ENCODE measurements at places on chromosomes 1 and 21.

GRCh38 chr1:235720544-235720943 is 71.0 kb upstream of the GNG4 start:
- ATAC-seq: no peak

DNA sequence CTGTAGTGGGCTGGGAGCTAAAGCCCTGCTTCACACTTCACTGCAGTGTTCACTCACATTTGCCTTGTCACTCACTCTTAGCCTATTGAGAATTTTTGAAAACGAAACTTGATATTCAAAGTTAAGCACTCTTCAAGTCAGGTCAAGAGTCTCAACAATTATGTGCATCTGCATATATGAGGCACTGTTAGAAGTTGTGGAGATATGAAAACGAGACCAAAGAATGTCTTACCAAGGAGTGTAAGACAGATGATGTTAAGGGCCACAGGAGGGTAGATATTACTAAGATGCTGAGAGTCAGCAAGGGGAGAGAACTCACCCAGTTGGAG is 64.7 kb upstream of the GJA8 start:
- no peak for ATAC-seq

DNA sequence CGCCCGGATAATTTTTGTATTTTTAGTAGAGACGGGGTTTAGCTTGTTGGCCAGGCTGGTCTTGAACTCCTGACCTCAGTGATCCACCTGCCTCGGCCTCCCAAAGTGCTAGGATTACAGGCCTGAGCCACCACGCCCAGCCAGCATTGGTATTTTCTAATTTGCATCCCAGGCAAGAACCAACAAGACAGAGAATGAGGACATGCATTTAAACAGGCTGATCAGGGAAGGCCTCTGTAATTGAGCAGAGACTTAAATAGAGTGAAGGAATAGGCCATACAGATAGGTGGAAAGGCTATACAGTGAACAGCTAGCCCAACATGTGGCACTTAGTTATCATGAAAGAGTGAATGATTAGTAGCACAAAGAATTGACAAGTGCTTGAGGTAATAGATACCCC is 230.4 kb downstream of the SLC35F3 start:
- ATAC-seq: no peak

- no peak for ATAC-seq
Observed at GRCh38 chr1:195085196-195085595, 1523.0 kb downstream of the KCNT2 start.

DNA sequence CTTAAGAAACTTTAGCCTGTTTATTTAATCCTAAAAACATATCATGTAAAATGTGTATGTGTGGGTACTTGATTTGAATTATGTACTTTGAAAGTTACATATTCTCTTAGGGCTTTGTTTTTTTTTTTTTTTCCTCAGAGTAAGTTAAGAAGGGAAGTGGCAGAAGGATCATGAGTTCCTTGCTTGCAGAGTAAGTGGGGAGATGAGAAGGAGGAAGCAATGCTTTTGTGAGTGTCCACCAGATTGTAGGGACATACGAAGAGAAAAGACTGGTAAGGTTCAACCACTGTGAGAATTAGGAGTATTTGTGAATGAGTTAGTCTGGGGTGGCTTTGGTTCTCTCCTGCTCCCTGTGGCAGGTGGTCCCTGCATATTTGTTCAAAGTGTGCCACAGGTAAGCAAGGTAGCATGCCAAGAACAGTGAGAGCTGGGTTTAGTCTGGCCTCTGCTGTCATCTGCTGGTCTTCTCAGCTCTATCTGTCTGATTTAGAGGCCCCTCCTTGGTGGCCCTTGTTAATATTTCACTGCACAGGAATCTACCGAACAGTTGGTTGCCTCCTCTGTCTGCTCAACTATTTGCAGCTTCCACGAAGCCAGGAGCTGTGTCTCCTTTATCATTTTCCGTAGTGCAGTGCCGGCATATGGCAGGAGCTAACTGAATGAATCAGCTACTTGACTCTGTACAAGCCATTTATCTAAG is 9.5 kb downstream of the DNM3 start:
- ATAC-seq: no peak

DNA sequence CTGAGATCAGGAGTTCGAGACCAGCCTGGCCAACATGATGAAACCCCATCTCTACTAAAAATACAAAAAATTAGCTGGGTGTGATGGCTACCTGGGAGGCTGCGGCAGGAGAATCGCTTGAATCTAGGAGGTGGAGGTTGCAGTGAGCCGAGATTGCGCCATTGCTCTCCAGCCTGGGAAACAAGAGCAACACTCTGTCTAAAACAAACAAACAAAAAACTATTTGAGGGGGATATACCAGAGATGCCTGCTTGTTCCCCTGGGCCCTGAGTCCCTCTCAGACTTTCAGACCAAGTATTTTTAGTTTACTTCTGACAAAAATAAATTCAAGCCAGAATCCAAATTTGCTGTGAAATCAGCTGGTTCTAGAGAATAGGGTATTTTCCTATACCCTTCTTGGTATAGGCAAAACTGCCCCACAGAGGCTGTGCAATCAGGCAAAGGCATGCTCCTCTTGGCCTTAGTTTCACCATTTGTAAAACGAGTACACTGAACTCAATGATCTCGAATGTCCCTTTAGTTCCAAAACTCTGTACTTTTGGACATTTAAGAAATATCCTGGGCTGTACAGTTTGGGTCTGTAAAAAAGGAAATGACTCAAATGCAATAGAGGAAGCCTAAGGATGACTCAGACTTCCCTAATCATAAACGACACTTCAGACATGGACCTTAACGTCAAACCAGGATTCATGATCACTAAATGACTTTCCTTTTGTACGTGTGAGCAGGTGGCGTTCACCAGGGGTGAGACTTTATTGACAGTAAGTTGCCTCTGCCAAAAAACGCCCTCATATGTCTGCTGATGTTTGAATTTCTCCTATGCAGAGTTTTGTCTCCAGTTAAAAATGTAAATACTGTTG is 16.1 kb downstream of the ENSA start:
- ATAC-seq: peak; percentile 68

DNA sequence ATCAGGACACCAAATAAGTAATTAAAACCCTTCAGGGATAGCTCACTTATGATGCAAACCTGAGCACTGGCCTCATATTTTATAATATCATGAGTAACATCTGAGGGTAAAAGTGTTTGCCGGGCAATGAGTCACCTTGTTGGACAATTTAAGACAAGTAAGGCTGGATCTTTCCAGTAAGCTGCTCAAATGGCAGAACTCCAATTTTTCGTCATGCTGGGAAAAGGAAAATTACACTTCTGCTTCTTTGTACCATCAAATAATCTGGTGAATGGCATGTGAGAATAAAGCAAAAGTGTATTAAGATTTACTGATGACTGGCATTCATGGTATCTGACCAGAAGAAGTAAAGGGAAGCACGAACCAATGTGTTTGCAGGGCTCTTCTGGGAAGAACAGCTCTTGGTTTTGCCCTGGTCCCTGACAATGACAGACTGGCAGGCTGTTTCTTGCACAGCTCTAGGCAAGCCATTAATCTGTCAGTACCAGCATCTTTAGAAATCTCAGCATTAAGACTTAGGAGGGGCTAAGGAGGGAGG is 392.2 kb downstream of the VAV3 start:
- ATAC-seq: no peak

- no peak for ATAC-seq
Observed at GRCh38 chr1:81431624-81432000, 369.1 kb upstream of the ADGRL2 start.

DNA sequence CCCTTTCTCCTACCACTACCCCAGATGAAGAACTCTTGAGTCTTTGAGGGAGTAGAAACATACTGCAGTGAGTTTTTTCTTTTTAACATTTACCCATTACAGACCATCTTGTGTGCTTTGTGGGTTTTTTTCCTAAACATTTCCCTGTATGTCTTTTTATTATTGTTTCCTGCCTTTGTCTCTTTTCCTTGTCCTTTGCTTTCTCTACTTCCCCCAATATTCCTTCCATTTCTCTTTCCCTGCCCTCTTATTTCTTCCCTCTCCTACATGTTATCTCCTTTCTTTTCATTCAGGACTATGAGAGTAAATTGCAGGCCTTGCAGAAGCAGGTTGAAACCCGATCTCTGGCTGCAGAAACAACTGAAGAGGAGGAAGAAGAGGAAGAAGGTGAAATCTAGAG is 79.1 kb upstream of the PGD start:
- ATAC-seq: no peak

GRCh38 chr1:197725976-197726375 is 49.3 kb downstream of the DENND1B start:
- no peak for ATAC-seq

GRCh38 chr1:218890451-218890850 is 283.2 kb upstream of the LYPLAL1 start:
- ATAC-seq: no peak

DNA sequence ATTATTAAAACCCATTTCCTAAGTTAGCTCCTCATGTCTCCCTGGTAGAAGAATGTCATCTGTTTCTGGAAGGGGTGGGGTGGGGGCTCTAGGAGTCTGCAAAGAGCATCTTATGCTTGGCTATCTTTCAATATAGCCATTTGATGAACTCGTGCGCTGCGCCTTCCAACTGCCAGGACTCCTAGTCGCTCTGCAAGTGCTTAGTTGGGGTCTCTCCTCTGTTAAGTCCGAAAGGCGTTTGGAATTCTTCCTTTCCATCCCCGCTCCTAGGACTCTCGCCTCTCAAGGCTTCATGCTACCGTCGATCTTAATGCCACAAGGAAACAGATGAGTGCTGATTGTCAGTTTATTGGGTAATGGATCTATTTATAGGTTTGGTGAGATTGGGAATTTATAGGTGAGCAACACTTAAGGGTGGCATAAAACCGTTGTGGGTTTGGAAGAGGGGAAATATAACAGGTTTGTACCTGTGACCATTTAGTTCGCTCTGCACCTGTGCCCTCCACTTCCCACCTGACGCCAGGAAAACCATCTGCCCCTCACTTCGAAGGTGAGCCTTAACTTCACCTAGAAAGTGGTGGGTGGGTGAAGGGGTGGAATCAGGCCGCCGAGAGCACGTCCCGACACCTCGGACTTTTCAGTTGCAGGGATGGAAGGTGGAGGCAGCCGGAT is 1.1 kb downstream of the KCNH1 start:
- no peak for ATAC-seq

DNA sequence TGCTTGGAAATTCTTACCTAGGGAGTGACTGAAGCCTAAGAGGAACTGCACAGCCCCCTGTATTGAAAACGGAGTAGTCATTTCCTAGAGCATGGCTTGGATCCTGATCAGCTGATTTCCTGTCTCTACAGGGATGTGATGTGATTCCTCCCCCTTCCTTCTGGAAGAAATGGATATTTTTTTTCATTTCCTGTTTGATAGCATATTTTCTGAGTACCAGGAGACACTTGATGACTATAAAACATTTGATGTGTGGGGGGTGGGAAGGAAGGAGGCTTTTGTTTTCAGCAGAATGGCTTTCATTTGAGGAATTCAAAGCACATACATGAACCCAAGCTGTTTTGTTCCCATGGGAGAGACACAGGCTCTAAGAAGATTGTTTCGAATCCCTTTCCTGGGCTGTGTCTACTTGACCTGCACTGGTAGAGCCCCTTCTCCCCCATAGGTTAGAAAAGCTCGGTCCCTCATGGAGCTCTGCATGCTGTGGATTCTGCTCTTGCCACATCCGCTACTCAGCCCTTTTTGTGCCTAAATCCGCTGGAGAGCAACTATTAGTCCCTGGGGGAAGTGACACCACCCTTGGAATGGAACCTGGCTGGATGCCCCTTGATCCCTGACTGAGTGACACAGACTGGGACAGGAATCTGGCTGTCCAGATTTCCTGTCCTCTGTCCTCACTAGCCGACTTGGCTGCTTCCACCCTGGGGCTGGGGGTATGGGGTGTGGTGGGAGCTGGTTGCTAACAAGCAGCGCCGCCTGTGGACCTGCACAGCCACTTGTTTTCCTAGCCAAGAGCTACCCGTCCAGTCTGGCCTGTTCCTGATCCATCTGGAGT is 71.8 kb upstream of the MACF1 start:
- no peak for ATAC-seq

DNA sequence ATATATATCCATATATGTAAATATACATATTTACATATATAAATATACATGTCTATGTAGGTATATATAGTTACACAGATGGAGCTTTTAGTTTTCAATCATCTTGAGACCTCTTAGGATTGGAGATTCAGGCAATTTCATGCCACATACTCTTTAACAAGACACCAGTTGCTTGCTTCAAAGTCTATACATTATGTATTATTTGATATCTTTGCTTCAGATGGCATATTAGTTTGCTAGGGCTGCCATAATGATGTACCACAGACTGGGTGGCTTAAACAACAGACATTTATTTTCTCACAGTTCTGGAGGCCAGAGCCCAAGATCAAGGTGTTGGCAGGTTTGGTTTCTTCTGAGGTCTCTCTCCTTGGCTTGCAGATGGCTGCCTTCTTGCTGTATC is 14.1 kb upstream of the C1orf87 start:
- no peak for ATAC-seq

DNA sequence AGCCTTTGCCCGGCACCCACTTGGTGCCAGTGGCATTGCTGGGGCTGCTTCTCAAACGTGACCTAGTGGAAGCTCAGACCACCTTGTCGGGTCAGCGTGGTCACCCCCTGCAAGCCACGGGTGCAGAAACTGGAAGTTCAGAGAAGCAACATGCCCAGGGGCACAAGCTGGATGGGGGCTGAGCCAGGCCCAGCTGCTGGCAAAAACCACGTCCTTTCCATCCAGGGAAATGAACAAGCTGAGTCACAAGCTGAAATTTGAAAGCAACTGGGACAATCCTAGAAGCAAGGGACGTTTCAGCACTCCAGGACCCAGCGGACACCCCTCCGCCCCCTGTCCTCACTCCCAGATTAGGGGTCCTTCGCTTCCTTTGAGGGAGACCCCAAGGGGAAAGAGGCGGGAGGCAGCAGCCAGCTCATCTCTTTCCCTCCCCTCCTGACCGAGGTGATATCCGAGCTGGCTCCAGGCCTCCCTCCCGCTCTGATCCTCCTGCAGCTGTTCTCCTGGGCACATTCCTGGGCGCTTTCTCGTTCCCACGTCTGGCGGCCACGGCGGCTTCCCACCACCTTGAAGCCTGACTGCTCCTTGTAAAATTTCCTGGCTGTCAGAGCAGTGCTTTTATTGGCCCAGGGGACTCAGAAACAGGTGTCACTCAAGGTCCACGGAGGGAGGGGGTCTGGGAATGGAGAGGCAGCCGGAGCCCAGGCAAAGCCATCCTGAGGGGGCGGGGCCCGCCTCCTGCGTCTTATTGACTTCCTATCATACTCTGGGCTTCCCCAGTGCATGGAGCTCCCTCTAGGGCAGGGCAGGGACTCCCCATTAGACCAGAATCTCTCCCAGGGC is 62.8 kb downstream of the PAX7 start:
- ATAC-seq: no peak

- no peak for ATAC-seq
Observed at GRCh38 chr21:40729761-40730425, 117.1 kb downstream of the DSCAM start.

GRCh38 chr1:214719207-214719606 is 116.2 kb downstream of the CENPF start:
- ATAC-seq: no peak
